ENCODE measurements at places on chromosomes 7 and 10. TPM values are rescaled to one million over a fixed set of nuclear protein-coding genes. Genes with fewer than 3 reads are reported as not detected.

The SPACDR gene
- not detected for total RNA-seq

The NEUROG3 gene
- total RNA-seq: not detected

The MDFIC gene
- total RNA-seq: 30.8 TPM

The NUTM2E gene
- 0.03 TPM for total RNA-seq

The IGF2BP3 gene
- 85.6 TPM for total RNA-seq

The CRPPA gene
- 1.9 TPM for total RNA-seq

The ELFN1 gene
- total RNA-seq: 0.11 TPM

The MLXIPL gene
- total RNA-seq: 0.03 TPM

The FGL2 gene
- total RNA-seq: not detected

The CPN1 gene
- total RNA-seq: 69.4 TPM

The FAM25G gene
- not detected for total RNA-seq

The KCTD7 gene
- total RNA-seq: 24.5 TPM

The ARHGEF35 gene
- not detected for total RNA-seq

The MRLN gene
- total RNA-seq: not detected

The ST8SIA6 gene
- total RNA-seq: 1.1 TPM

The ACTL6B gene
- total RNA-seq: not detected

The EBF3 gene
- 23.6 TPM for total RNA-seq

The PRPS1L1 gene
- not detected for total RNA-seq

The PTPRE gene
- total RNA-seq: not detected

The GPR26 gene
- 0.03 TPM for total RNA-seq

The ANKRD1 gene
- total RNA-seq: not detected

The DGKI gene
- total RNA-seq: 3.1 TPM

The EMX2 gene
- total RNA-seq: 0.13 TPM

The ZPBP gene
- total RNA-seq: not detected

The CALHM3 gene
- total RNA-seq: not detected
